ENCODE measurements at places on chromosomes 2 and 18.

DNA sequence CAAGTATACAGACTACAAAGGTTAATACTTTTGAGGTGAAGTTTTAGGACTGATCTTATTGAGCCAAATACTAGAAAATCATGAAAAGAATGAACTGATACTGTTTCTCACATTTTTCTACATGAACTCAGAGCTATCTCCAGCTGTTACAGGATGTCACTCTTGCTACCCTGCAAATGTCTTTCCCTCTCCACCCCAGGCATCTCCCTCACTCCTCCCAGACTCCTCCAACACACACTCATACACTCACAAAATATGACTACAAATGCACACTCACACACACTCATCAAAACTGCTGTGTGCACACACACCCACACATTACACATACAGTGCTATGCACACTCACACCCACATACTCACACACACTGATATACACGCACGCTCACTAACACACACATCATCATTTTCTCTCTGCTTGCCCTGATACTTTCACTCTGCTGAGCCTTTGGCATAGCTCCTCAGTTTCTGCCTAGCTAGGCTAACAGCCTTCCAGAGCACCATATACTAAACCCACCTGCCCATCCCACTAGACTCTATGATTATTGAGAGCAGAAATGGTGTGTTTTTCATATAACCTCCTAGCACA lies 273.3 kb downstream of the CD226 start:
- no peak for DNase-seq

DNA sequence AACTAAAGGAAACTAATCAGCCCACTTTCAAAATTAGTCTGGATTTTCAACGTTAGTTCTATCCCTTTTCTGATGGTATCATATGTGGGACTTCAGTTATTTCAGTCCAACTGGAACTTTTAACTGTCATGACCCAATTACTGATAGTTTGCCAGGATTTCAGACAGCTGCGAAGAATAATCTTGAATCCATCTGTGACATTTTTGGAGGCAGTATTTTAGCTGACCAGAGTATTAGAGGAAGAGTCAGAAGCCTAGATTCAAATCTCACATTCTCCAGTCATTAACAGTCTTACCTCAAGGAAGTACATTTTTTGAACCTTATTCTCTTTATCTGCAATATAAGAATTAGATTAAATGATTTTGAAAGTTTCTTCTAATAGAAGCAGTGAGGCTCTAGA lies 81.3 kb downstream of the PTRHD1 start:
- no peak for DNase-seq

DNA sequence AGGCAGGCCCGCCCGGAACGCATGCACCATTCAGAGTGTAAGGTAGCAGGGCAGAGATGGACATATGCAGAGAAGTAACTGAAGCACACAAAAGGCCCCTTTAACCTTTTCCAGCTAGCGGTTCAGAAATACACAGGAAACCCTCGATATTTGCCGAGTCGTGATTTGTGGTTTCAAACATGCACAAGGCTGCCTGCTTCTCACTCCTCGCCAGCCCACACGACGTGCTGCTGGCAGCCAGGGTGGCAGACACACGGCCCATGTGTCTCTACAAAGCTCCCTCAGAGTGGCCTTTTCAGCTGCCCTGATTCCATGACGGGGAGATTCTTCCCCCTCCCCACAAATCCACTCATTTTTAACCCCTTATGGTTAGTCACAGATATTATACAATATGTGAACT lies 23.6 kb downstream of the ZBTB7C start:
- no peak for DNase-seq

DNA sequence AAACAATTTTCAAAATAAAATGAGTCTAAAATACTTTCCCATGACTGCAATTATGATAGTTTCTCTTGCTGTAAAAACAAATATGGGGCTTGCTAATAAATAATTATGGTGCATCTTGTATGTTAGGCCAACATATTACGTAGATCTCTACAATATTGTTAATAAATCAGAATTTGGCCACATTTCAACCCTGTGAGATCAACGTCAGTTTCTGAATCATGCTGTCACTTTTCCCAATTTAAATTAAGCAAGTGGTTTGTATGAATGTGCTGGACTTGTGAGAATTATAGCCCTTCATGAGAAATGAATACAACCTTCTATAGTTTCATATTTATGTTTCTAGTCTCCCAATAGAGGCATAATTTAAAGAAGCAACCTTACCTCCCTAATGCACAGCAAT lies 808.9 kb downstream of the SUCLG1 start:
- DNase-seq, result no peak

DNA sequence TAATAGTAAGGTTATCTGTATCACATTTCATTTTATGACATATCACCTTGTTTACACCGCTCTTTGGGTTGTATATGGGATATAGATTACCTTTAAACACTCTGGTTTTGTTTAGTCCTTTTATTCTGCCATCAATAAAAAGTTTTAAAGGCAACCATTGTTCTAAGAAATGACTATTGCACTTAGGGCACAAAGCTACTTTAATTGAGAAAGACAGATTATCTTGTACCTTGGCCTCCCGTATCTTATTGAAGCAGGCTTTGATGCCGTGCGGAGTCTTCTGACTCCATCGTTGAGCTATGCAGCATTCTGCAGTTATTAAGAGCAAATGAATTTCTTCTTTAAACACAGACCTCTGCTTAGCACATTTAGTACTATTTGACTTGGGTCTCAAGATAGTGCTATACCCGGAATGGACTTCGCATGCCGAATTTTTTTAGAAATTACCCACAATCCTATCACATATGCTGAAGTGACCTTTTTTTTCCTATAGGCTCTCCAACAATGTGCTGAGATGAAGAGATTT lies 16.7 kb downstream of the PKDCC start:
- no peak for DNase-seq

DNA sequence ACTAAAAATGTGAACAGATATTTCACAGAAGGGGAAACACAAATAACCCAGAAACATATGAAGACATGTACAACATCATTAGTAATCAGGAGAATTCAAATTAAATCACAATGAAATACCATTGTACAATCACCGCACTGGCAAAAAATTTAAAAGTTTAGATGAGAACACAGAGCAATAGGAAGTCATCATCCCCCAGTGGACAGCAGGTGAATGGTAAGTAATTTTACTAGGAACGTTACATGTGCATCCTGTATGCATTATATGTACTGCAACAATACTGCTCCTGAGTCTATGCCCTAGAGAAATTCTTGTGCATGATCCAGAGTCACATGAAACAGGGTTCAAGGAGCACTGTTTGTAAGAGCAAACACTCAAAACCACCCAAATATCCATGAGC lies 713.8 kb downstream of the NRXN1 start:
- DNase-seq, result no peak

DNA sequence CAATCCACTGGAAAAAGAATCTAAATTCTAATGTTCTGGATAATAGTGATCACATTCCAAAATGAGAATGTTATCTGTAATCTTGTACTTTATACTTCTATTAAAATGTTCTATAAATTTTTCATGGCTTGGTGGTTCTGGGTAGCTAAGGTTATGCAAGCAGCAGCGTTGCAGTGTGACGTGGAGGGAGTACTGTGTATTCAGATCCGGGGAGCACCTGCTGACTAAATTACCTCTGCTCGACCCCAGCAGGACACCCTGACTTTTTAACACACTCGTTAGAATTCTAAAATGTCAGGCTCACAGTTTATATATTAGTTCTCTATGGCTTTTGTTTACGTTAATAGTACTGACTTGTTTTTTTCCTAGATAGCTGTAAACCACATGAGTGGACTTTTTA lies 13.0 kb downstream of the ATIC start:
- no peak for DNase-seq

DNA sequence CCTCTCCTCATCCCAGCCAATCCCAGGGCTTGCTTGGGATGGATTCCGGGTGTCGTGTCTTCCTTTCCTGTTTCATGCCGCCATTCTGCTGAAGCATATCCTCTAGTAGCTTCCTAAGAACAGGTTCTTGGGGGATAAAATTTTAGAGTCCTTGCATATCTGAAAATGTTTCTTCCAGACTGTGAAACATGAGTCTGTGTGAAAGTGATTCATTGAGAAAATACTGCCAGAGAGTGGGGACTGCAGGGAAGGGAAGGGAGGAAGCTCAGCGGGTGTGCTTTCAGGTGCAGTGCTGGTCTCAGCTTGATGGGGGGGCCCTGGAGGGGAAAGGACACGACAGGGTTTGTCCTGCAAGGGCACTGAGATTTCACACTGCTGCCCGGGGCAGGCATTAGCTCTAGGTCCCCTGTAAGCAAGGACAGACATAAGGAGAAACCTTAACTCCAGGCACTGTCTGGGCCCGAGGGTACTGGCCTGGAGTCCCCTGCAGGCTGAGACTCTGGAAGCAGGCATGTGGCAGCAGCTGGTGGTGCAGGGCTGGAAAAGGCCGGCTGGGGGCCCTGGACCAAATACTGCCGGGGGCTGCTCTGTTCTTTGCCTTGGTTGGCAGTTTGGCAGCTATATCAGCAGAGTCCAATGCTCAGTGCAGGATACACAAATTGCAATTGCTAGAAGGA lies 97.6 kb upstream of the HS6ST1 start:
- no peak for DNase-seq

GRCh38 chr2:13652531-13653313 lies 936.0 kb downstream of the TRIB2 start:
- no peak for DNase-seq

GRCh38 chr2:235937936-235938335 lies 230.2 kb downstream of the GBX2 start:
- no peak for DNase-seq
